ENCODE measurements at places on chromosomes 5 and 9. TPM values are rescaled to one million over a fixed set of nuclear protein-coding genes. Genes with fewer than 3 reads are reported as not detected.
A peak's percentile ranks its signal among the peaks of the same experiment; 100 is the strongest.

The ANKRD18A gene
- total RNA-seq = 0.09 TPM

- no peak for DNase-seq
Observed at GRCh38 chr9:26310294-26310693, 582.3 kb downstream of the CAAP1 start.

DNA sequence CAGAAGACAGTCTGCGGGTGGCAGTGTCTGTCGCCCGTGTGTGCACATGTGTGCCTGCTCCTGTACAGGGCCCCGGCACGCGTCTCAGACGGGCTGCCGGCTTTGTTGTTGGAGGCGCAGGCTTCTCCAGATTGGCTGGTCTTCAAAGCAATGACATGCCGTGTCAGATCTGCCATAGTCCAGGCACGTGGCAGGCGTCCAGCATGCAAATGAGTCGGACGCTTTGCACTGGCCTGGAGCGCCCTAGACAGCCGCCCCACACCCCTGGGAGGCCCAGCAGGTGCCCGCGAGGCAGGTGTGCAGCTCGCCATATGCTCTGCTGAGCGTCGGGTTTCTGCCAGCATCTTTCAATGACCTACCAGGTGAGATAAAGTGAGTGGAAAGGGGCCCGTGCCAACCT is 71.5 kb downstream of the GADD45G start:
- peak; percentile 48 for DNase-seq

The HTR4 gene
- 0.33 TPM for total RNA-seq

DNA sequence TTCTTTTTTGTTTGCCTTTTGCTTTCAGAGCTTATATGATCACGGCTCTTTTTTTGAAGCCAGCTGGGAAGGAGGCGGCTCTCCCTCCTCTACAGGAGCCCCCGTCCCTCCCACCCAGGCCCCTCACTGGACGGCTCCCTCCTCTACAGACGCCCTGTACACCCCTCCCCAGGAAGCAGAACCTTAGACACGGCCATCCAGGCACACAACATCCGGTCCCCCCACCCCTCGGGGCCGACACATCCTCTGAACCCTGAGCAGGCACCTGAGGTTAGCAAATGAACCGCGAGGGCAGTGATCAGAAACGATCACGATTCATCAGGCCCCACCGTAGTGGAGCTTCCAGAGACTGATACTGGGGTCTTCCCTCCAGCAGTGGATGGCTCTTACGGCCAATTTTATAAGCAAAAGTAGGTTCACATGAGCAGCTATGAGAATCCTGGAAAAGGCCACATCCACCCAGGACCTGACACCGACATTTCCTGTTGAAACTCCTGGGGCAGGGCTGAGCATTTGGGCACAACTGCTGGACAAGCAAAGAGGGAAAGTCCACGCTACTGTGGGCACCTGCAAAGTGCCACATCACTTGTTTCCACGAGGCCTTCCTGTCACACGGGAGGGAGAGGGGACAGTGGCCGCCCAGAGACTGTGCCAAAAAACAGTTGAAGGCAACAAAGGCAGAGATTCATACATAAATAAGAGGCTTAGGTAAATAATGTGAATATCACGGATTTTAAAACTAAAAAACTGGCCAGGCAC is 78.9 kb downstream of the SEMA4D start:
- DNase-seq = no peak

- no peak for DNase-seq
Observed at GRCh38 chr5:80916676-80917075, 43.5 kb upstream of the RASGRF2 start.

DNA sequence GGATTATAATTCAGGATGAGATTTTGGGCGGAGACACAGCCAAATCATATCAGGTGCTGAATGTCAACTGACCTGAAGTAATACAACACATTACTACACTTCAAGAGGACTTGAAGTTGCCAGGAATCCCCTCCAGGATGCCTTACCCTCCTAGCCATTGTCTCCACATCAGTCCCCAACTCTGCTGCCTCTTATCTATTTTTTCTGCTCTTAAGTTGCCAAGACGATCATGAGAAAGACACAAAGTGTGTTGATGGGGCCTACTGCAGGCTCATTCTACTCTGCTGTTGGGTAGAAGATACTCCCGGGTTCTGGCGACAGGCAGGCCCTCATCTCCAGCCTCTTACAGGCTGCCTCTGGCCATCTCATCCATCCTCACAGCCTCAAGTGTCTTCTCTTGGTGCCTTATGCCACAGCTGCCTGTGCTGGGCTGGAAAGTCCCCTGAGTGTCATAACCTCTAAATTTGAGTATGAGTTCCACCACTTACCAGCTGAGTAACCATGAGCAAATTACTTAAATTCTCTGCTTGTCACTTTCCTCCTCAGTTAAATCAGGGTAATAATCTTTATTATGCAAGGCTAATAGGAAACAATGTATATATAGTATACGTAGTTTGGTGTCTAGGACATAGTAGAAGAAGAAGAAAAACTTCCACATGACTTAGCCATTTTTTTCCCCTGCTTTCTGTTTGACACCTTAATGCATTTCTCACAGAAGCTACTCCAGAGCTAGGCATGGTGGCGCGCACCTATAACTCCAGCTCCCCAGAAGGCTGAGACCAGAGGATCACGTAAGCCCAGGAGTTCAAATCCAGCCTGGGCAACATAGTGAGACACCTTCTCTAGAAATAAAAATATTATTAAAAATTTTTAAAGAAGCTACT is 73.0 kb upstream of the SNX2 start:
- DNase-seq = no peak

- DNase-seq = peak; percentile 61
Observed at GRCh38 chr9:134004881-134005280, 12.8 kb upstream of the VAV2 start.

GRCh38 chr5:17269201-17269600 is 51.8 kb downstream of the BASP1 start:
- no peak for DNase-seq

DNA sequence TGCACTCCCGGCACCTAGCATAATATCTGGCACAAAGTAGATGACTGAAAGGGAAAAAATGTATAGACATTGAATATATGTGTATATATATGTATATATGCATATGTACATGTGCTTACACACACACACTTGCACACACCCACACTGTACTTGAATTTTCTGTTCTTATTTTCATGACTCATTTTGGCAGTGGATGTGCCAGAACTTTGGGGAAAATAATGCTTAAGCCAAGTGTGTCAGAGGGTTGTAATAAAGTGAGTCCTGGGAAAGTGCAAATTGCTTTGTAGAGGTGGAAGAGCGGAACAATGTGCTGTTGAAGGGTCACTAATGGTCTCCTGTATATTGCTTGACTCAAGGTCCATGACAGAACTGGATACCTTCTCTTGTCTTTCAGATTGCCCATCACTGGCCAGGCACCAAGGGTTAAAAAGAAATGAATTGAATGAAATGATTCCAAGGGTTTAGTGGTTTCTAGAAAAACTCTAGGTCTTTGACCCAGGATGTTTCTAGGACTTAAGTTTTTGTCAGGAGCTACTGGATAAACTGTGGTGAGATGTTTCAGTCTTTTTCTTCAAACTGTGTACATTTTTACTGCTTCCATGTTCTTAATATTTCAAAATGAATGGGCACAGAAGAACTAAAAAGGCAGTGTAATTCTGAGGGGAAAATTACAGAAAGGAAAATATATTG is 129.9 kb upstream of the MOCS2 start:
- DNase-seq = no peak

Data from posterior vena cava (tissue), 2 donors.